ENCODE measurements at places on chromosomes 2 and 18.

- no peak for DNase-seq
These were observed 40.7 kb upstream of the ARHGAP25 start for GRCh38 chr2:68693951-68694350.

DNA sequence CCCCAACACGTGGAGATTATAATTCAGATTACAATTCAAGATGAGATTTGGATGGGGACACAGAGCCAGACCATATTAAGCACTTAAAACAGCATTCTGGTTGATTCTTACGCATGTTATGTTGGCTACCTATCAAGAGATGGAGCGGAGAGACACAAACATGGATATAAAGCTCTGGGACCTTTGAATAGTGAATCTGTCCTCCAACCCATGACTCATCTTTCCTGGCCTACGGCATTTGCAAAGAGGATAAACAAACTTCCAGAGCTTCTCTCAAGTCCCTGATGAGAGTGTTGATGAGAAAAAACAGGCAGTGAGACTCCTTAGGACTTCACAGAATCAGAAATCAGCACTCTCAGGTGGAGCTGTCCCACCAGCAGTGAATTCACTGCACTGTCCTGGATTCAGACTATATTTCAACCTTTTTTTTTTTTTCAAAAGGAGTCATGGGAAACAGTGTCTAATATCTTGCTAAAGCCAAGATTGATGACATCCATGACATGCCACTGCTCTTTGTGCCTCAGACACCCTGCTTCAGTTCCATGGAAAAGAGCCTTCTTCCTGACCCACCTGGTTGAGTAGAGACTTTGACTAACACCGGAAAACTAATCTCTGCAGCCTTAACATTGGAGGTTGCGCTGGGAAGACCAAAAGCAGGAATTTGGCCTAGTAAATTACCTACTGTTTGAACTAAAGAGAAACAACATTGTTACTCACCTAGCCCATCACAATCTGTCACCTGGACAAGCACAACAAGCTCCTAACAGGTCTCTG is 62.1 kb upstream of the NPAS2 start:
- peak; percentile 61 for DNase-seq

- DNase-seq, result no peak
These were observed 1239.4 kb upstream of the CRIM1 start for GRCh38 chr2:35116151-35116550.

DNA sequence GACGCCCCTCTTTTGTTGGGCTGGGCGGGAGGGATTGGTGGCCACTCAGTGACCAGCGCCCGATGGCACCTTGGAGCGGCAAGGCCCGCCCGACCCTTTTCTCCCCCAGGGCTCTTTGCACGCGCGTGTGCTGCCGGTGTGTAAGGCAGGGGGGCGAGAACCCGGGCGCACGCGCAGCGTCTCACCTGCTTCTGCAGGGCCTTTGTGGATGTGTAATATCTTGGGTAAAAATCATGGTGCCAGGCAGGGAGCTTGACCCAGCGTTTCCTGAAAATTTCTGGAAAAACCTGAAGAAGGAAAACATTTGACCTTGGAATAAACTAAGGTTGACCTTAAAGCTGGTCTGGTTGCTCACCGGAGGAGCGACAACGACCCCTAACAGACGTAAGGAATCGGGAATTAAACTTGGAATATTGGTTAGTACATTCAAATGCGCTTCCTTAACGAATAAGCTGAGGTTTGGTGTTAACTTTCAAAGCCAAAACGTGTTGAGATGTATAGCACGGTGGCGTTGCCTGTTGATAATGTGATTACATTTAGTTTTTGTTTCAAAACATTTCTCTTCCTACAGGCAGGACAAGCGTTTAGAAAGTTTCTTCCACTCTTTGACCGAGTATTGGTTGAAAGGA is 438 bp downstream of the HSPE1 start:
- no peak for DNase-seq

- peak; percentile 69 for DNase-seq
These were observed 56.0 kb downstream of the EN1 start for GRCh38 chr2:118791483-118791882.

DNA sequence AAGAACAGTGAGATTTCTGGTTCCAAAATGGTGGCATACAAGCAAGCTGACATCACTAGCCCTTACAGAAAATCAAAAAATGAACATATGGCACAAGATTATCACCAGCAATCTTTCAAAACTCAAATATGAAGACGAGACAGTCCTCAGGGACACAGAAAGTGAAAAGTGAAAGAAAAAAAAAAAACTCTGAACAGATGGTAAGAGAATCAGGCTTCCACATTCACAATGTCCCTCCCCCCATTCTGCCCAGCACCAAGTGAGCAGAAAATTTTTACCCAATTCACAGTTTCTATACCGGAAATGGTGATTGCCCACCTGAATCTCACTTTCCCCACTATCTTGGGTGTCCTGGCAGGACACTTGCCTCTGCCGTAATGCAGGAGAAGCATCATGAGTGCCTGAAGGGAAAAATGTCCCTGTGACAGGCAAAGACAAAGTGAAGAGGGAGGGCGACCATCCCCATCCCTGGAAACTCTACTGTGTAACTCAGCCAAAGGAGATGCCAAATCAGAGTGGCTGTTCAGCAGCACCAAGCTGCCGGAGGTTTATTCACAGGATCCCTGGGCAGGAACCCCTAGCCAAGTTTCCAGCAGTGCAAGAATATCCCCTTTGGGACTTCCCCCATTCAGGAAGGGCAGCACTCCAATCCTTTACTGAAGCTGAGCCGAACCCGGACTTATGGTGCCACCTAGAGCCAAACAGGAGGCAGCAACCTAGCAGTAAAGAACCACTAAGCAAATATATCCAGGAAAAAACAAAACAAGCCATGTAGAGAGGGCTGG is 312.2 kb downstream of the LRATD1 start:
- DNase-seq, result peak; percentile 13

GRCh38 chr18:76565238-76566173 is 70.5 kb upstream of the ZNF516 start:
- DNase-seq, result peak; percentile 93

- DNase-seq, result no peak
These were observed 28.5 kb downstream of the SLC20A1 start for GRCh38 chr2:112674229-112674628.

DNA sequence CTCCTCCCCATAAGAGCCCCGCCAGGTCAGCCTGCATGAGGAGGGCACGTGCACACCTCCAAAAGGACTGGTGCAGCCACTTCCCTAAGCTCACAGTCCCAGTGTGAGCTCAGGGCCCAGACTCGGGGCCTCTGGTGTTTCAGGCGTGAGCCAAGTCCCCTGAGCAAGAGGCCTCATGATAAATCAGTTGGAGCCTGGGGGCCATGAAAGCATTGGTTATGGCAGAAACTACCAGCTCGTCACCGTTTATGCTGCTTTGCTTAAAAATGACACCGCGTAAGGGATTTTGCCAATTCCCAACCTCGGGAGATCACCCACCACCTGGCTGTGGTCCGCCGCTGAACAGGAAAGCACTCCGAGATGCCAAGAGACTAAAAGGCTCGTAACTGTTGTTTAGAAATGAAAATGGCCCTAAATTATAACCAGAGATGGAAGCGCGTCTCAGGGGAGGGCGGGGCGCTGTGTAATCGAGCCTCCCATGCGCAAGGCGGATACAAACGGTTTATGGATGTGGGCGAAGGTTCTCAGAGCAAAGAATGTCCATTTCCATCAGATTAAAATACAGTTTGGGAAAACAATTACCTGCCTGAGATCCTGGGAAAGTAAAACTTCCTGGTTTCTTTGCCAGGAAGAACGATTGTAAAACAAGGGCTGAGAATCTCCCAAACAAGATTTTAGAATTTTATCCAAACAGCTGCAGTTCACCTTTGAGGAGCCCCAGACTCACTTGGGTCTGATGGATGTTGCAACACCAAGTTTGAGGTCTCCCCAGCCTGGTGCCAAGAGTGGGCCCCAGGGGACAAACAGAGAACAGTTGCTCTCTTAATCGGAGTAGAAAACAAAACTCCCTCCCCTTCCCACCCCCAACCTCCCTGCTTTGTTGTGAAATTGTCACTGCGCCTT is 141.4 kb downstream of the BCL2 start:
- peak; percentile 38 for DNase-seq

DNA sequence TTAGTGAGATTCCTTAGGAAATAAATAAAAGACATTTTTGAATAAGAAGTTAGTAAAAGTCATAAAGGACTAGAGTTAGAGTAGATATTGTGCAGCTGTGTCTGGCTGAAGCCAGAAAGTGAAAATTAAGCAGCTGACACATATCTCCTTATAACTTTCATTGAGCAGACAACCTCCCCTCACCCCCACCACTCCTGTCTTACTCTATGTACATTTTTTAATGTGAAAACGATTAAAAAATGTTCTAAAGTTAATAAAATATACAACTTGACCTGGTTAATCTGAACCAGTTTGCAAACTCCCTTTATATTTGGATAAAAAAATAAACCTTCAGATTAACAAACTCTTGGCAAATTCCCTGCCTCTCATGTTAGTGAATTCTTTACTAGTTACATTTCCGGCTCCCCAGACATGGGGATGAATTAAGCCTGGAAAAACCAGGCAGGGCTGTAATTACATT is 462.8 kb downstream of the MEIS1 start:
- DNase-seq, result no peak

GRCh38 chr18:74818516-74819175 is 221.0 kb downstream of the ZNF407 start:
- no peak for DNase-seq

DNA sequence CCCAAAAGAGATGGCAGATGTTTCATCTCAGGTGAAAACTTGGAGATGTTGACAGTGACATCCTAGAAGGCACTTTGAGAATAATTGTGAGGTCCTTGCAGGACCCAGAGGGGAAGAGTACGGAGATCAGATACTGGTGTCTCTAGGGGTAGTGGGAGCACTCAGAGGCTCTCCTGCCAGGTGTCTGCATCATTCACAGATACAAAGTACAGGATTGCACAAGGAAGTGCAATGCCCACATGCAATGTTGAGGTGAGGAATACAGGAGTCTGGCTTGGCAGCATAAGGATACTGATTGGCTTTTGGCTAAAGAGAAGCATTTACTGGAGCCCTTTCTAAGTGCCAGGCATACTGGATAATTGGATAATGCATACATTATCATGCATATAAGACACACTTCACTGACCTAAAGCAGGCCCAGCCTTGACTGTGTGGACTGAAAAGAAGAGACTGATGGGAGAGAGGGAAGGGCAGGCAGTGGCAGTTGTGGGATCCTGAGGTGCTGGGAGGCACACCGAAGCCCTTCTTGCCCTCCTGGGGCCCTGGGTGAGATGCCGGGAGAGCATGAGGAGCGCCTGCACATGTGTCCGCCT is 31.0 kb upstream of the NCKAP5 start:
- no peak for DNase-seq

DNA sequence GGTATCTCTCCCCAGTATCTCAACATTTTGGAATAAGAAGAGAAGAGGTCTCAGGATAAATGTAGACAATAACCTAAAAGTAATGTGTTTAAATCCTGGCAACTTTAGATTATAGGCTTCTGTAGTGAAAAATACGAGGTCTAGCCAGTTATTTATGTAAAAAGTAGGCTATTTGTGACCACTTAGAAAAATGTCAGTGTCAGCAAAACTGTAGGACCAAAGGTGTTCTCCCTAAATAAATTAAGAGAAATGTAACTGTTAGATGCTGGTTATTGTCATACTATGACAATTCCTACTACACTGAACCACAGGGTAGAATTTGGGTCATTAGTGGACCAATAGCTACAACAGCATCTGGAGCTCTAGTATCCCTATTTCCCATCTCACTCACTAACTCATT is 2.0 kb downstream of the SUPT7L start:
- DNase-seq, result no peak

GRCh38 chr18:77108001-77108692 is 24.4 kb downstream of the MBP start:
- DNase-seq, result peak; percentile 89

DNA sequence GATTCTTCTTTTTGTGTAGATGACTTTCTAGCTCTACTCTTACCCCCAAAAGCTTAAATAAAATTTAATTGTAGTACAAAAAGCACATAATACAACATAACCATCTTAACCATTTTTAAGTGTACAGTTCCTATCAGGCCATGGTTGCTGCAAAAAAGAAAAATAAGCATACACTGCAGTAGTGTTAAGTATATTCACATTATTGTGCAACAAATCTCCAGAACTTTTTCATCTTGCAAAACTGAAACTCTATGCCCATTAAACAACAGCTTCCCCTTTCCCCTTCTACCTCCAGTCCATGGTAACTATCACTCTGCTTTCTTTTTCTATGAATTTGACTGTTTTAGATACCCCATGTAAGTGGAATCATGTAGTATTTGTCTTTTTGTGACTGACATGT is 18.1 kb downstream of the PPM1B start:
- DNase-seq, result no peak

DNA sequence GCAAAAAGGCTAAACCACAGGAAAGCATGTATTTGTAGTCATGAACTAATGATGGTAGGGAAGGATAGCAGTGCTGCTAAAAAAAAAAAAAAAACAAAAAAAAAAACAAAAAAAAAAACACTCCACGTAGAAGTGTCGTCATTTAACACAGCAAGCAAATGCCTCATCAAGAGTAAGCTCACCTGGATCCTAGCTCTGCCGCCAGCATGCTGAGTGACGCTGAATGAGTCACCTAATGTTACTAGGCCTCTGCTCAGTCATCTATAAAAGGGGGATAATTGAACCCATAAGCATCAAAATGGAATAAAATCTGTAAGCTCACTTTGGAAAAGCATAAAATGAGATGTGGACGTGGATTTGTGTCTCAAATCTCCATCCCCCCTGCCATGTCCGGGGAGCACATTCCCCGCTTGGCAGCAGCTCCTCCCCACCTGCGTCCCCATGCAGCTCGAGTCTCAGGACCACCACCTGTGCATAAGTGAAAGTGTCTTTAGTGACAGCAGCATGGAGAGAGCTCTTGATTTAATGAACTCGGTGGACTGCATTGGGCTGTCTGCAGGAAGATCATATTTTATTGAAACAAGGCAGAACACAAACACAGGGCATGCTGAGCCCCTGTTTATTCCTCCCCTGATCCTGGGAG is 427.5 kb downstream of the LRATD1 start:
- no peak for DNase-seq

GRCh38 chr2:237378650-237379049 is 35.3 kb downstream of the COL6A3 start:
- DNase-seq, result no peak

DNA sequence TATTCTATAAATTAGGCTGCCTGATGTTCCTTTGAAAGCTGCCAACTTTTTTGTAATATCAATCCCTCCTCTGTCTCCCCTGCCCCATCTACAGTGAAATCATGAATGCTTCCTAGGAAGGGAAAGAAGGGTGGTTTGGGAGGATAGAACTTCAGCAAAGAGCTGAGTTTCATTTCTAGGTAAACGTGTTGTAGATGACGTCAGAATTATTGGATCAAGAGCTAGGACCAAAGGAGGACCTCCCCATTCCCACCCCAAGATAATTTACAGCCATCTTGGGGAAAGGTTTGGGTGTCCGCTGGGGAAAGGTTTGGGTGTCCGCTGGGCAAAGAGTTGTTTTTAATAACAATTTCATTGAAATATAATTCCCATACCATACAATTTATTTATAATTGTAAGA is 11.2 kb upstream of the ANKRD53 start:
- DNase-seq, result no peak

- no peak for DNase-seq
These were observed 313.2 kb upstream of the HS6ST1 start for GRCh38 chr2:128631698-128632500.

All from GM03348 (cell line).